Natural killer cell treated with Interleukin-12 subunit alpha and Interleukin-12 subunit beta and Interleukin-15 and Interleukin-18, amount 100 ng/mL, for 72 hours (primary cell): ENCODE measurements at places on chromosomes 12 and 14. TPM values are rescaled to one million over a fixed set of nuclear protein-coding genes. Genes with fewer than 3 reads are reported as not detected.
A peak's percentile ranks its signal among the peaks of the same experiment; 100 is the strongest.

GRCh38 chr12:118332511-118332910, 40.2 kb downstream of the TAOK3 start:
- peak overlapping the region; percentile 20 for H3K4me3 ChIP-seq
- H3K4me1 ChIP-seq = peaks cover 58% of the 10 kb centered on the region
- no peak for DNase-seq
- peak overlapping the region; percentile 43 for H3K27ac ChIP-seq
- peaks cover 16% of the 10 kb centered on the region for H3K36me3 ChIP-seq

- peaks cover 4% of the 10 kb centered on the region for H3K36me3 ChIP-seq
- no peak overlapping the region for H3K27ac ChIP-seq
Observed at GRCh38 chr14:92686900-92687427, 61.5 kb downstream of the LGMN start.

DNA sequence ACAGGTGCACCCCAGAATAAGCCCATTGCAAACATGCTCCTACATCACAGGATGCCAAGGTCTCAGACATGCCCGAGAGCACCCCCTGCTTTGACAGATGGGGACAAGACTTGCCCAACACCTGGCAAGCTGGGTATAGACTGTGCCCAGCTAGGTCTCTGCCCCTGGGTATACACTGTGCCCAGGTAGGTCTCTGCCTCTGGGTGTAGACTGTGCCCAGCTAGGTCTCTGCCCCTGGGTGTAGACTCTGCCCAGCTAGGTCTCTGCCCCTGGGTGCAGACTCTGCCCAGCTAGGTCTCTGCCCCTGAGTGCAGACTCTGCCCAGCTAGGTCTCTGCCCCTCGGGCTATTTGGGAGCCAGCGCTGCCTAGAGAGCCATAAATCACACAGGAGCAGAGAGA, 85.9 kb downstream of the CCDC88C start:
- H3K36me3 ChIP-seq = no peaks in the 10 kb centered on the region
- DNase-seq = no peak
- peaks cover 59% of the 10 kb centered on the region for H3K4me1 ChIP-seq
- peak overlapping the region; percentile 46 for H3K4me3 ChIP-seq
- H3K27me3 ChIP-seq = no peaks in the 10 kb centered on the region

DNA sequence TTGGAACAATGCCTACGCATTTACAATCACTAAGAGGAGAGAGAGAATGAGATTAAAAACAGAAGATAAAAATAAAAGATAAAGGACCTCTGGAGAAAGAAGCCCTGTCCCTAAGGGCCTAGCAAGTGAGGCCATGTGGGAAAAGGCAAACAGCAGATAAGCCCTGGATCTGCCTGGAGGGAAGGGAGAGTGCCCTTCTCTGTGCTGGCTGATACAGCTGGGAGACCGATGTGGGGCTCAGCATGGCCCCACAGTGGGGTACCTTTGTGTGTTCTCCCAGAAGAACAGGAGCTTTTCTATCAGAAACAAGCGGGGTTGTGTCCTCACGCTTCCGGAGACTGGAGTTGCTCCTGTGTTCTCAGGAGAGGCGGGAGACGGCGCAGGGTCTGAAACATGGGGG, 59.9 kb downstream of the TMCC3 start:
- no peak overlapping the region for H3K27ac ChIP-seq
- H3K27me3 ChIP-seq = no peaks in the 10 kb centered on the region
- DNase-seq = no peak
- H3K36me3 ChIP-seq = no peaks in the 10 kb centered on the region
- H3K4me1 ChIP-seq = peaks cover 17% of the 10 kb centered on the region

DNA sequence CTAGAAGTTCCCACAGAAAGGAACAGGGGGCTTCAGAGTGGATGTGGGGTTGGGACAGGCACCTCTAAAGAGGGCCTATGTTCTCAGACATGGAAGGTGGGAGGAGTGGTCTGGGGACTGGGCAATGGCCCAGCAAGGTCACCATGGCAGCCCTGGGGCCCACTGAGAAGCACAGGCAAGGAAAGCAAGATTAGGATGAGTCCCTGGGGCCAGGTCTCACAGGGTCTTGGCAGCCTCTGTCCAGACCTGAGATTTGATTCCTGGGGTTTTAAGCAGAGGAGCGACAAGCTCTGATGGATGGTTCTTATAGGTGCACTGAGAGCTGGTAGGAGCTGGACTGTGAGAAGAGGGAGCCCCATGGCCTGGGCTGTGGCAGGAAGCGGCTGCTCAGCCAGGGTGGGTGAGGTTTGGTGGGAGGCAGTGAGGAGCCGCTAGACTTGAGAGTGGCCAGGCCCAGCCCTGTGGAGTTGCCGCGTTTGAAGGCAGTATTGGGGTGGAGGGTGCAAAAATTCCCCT, 44.0 kb downstream of the DLK1 start:
- H3K4me1 ChIP-seq = no peaks in the 10 kb centered on the region
- H3K36me3 ChIP-seq = no peaks in the 10 kb centered on the region
- peaks cover 10% of the 10 kb centered on the region for H3K27me3 ChIP-seq
- no peak overlapping the region for H3K4me3 ChIP-seq
- DNase-seq = no peak

GRCh38 chr12:28489246-28489645, 299.0 kb downstream of the CCDC91 start:
- H3K4me3 ChIP-seq = no peak overlapping the region
- H3K27ac ChIP-seq = no peak overlapping the region
- H3K36me3 ChIP-seq = no peaks in the 10 kb centered on the region
- H3K27me3 ChIP-seq = no peaks in the 10 kb centered on the region
- H3K4me1 ChIP-seq = no peaks in the 10 kb centered on the region

DNA sequence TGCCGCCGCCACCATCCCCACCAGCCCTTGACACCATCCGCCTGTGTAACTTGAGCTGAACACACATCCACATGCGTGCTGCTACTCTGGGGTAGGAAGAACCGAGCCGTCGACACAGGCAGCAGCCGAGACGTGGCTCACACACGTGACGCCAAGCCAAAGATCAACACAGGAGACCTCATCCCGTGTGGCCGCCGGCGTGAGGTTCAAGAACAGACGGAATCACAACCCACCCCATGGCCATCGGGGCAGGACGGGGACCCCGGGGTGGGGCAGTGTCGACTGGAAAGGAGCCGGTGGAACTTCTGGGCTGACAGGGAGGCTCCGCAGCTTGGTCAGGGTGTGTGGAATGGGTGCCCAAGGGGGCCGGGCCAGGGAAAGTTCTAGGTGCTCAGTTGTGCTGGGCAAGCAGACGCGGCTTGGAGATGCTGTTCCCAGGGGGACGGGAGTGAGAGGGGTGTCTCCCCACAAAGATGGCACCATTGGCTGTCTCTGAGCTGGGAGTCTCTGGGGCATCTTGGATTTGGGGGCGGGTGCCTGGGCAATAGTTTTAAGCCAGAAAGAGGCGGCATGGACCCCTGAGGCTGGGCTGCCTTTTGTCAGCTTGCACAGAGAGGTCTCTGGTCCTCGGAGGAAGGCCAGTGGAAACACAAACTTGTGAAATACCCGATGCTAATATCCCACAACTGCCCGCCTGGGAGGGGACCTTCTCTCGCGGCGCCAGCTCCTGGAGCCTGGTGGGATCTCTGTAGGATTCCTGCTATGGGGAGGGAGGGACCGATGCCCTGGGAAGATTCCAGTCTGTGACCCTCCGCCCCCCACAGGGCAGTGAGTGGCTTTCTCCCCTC, 41.8 kb downstream of the GALNT9 start:
- H3K27ac ChIP-seq = no peak overlapping the region
- peak; percentile 54 for DNase-seq
- H3K4me1 ChIP-seq = peaks cover 15% of the 10 kb centered on the region
- H3K27me3 ChIP-seq = peaks cover 15% of the 10 kb centered on the region
- no peak overlapping the region for H3K4me3 ChIP-seq
- no peaks in the 10 kb centered on the region for H3K36me3 ChIP-seq

DNA sequence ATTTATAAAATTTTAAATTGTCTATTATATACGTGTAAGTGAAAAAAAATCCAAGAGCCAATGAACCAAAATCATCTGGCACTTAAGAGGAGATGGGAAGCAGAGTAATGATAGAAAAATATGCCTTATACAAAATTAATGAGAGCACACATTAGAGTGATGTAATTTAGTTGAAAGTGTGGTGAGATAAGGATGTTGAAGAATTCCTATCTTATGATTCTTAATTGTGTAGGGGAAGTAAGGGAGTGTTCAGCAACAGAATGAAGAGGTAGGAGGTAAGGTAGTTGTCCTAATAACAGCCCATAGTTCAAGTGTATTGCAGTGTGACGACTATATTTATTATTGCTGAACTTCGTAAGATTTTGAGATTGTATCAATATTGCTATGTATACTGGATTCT, 843.4 kb upstream of the FLRT2 start:
- H3K36me3 ChIP-seq = no peaks in the 10 kb centered on the region
- H3K4me1 ChIP-seq = no peaks in the 10 kb centered on the region
- DNase-seq = no peak
- H3K27me3 ChIP-seq = no peaks in the 10 kb centered on the region
- no peak overlapping the region for H3K4me3 ChIP-seq

GRCh38 chr14:53109105-53110041, 43.8 kb downstream of the DDHD1 start:
- H3K4me1 ChIP-seq = peaks cover 9% of the 10 kb centered on the region
- no peaks in the 10 kb centered on the region for H3K27me3 ChIP-seq
- peak; percentile 70 for DNase-seq
- no peak overlapping the region for H3K4me3 ChIP-seq

DNA sequence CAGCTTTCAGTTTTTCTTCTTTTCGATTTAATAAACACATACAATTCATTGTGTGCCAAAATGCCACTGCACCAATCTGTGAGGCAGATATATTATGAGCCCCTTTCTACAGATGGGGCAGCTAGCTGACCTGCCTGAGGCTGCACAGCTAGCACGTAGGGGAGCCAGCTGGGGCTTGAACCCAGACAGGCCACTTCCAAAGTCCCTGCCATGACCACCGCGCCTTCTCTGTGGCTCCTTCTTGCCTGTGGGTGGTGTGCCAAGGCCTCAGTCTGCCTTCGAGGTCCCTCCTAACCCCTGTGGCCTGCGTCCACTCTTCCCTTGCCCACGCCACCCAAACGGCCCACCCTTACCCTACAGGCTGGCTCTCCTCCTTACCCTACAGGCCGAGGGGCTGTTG, 16.2 kb downstream of the FAM222A start:
- H3K4me1 ChIP-seq = no peaks in the 10 kb centered on the region
- DNase-seq = no peak
- no peaks in the 10 kb centered on the region for H3K36me3 ChIP-seq
- no peak overlapping the region for H3K4me3 ChIP-seq

DNA sequence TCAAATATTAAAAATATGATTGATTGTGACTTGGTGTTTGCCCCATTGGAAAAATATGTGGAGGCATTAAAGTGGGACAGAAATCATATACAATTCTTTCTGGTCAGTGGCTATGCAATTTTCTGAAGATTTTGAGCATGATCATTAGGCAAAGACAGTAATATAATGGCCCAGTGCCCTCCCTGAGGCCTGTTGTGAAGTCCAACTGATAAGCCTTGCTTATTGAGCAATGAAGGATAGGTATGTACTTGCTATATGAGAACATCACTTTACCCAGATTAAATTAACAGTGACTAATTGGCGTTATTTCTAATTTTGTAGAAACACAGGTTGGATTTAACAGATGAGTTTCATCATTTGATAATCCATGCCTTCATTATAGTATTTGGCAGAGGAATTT, 57.1 kb downstream of the NKX2-1 start:
- H3K27ac ChIP-seq = no peak overlapping the region
- peaks cover 6% of the 10 kb centered on the region for H3K27me3 ChIP-seq
- H3K4me1 ChIP-seq = no peaks in the 10 kb centered on the region
- H3K4me3 ChIP-seq = no peak overlapping the region

- no peaks in the 10 kb centered on the region for H3K4me1 ChIP-seq
- DNase-seq = no peak
- H3K27ac ChIP-seq = no peak overlapping the region
- H3K4me3 ChIP-seq = no peak overlapping the region
- H3K27me3 ChIP-seq = peaks cover 5% of the 10 kb centered on the region
Observed at GRCh38 chr14:25003537-25003936, 46.4 kb downstream of the STXBP6 start.

- no peaks in the 10 kb centered on the region for H3K27me3 ChIP-seq
- H3K4me1 ChIP-seq = peaks cover 7% of the 10 kb centered on the region
- no peak for DNase-seq
- H3K27ac ChIP-seq = peak overlapping the region; percentile 24
- H3K4me3 ChIP-seq = no peak overlapping the region
- H3K36me3 ChIP-seq = no peaks in the 10 kb centered on the region
Observed at GRCh38 chr12:108641446-108642268, 8.0 kb upstream of the SELPLG start.

DNA sequence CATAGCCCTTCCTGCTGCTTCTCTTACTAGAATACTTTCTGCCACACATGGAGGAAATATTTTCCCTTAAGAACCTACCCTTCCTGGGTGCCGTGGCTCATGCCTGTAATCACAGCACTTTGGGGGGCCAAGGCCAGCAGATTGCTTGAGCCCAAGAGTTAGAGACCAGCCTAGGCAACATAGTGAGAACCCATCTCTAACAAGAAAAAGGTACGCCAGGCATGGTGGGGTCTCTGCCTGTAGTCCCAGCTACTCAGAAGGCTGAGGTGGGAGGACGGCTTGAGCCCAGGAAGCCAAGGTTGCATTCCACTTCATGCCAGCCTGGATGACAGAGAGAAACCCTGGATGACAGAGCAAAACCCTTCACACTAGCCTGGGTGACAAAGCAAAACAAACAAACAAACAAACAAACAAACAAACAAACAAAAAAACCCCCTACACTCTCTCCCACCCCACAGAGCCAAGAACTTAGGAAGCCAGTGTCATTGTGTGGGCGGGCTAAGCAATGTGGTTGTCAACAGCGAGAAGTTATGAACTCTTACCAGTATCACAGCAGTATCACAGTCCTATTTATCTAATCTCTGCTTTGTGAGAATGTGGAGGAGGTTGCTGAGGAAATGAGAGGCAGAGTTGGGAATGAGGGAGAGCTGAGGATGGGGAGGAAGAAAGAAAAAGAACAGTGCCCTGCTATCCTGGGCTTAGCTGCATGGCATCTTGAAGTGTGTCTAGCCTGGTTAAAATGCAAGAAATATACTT, 53.8 kb upstream of the CLEC14A start:
- H3K27me3 ChIP-seq = no peaks in the 10 kb centered on the region
- DNase-seq = no peak
- H3K4me3 ChIP-seq = no peak overlapping the region
- no peak overlapping the region for H3K27ac ChIP-seq
- H3K36me3 ChIP-seq = no peaks in the 10 kb centered on the region

NGB gene
- total RNA-seq = not detected

ORMDL2 gene
- total RNA-seq = 36.9 TPM

CAPS2 gene
- 5.3 TPM for total RNA-seq

IRAK3 gene
- total RNA-seq = 21.7 TPM

MLH3 gene
- total RNA-seq = 27.6 TPM

COCH gene
- total RNA-seq = 1.3 TPM

LARP4 gene
- total RNA-seq = 68.5 TPM

RERG gene
- not detected for total RNA-seq

POU6F1 gene
- total RNA-seq = 5.3 TPM
